ENCODE measurements at places on chromosomes 6 and 20.

DNA sequence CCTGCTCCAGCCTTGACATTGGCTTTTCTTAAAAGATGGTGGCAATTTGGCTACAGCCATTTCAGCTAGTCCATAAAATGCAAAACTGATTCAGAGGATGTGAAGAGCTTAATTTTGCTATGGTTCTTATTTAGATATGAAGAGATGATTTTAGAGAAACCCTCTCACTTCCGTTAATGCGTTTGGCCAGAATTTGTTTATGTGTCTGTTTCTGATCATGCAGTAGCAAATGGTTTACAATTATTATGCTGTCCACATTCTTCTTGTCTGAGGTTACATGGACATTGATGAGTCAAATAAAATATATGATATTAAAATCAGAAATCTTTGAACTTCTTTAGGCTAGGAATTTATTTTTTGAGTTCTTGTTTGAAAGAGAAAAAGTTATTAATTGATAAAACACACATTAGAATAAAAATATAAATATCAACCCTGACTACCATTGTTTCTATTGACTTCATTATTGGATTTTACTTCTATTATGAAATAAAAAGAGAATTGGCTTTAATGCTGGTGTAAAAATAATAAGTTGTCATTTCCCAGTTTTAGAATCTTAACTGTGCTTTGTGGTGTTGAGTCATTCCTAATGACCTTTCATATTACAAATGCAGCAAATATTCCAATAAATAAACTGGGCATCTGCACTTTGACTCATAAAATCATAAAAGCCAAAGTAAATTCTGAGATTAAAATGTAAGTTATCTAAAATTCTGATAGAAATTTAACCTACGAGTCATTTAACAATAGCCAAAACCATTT is 1286.0 kb upstream of the GJE1 start:
- H3K4me1 ChIP-seq = no peaks in the 10 kb centered on the region
- H3K27ac ChIP-seq = no peak overlapping the region
- no peak for DNase-seq
- H3K27me3 ChIP-seq = no peaks in the 10 kb centered on the region

- H3K36me3 ChIP-seq = no peaks in the 10 kb centered on the region
- no peak overlapping the region for H3K4me3 ChIP-seq
- H3K27ac ChIP-seq = no peak overlapping the region
- peaks cover 33% of the 10 kb centered on the region for H3K4me1 ChIP-seq
Measured at GRCh38 chr20:50792708-50793574, 1.9 kb upstream of the BCAS4 start.

DNA sequence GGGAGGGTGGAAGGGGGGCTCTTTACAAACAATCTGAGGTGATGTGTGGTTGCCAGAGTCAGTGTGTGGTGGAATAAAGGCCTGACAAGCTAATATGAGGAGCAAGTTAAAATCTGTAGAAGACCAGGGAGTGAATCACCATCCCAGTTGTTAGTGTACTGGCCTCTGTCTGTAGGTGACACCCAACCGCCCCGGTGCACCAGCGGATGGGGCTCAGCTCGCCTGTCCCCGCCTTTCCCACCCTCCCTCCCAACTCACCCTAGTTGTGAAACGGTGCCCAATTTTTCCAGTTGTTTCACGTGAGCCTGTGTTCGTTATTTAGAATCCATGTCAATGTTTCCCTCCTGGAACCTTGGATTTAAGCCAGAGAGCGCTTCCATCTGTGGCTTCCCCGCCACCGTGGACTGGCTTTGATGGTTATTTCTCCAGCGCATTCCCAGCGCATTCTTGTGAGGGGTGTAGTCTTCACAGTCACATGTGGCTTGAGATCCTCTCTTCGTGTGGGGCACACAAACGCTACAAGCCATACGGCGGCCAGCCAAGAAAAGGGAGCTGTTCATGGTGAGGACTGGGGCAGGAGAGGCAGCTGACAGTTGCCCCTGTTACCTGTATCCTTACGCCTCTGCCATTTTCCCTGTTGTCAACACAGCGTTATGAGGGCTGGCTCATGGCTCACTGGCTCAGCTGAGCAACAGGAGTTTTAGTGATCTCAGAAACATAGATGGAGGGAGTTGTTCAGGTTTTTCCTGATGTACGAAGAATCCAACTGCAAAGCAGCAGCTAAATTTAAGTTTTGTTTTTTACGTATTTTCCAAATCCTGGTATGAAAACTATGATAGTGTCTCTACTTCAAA is 137.6 kb downstream of the ZDHHC14 start:
- H3K36me3 ChIP-seq = no peaks in the 10 kb centered on the region
- H3K4me1 ChIP-seq = no peaks in the 10 kb centered on the region
- H3K27ac ChIP-seq = no peak overlapping the region
- H3K4me3 ChIP-seq = no peak overlapping the region
- no peak for DNase-seq

DNA sequence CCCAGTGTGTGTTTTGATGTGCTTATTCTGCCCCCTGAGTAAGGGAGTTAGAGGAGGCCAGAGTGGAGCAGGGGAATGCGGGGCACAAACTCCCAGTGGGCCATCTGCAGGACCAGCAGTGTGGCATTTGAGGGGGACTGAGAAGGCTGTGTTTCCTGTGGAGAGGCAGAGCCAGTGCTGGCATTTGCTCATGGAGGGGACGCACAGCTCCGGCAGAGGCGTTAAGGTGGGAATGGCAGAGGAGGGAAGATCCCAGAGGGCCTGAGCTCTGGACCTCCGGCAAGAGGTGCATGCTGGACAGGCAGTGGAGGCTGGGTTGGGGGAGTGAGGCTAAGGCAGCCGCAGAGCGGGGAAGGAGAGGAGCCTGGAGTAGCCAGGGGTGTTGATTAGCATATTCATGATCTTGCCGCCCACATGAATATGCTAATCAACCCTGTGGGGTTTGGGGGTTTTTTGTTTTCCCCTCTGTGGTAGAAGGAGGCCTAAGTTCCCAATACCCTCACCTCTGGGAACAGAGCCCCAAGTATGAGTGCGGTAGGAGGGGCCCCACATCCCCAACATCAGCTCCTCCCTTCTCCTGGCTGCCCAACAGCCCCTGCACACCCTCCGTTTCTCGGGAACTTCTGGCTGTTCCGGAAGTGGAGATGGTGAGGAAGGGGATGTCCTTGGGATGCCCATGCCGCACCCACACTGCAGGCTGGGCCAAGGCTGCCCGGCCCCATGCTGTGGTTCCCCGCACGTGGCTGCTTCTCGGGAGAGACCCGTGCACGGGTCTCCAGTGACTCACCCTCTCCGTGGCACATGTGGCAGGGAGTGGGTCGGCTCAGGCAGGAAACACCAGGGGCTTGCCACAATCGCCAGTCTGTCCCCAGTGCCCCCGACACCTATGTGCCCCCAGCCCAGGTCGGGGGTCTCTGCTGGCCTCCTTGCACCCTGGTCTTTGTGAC is 33.8 kb downstream of the DLGAP4 start:
- no peaks in the 10 kb centered on the region for H3K4me1 ChIP-seq
- H3K27me3 ChIP-seq = no peaks in the 10 kb centered on the region
- no peaks in the 10 kb centered on the region for H3K36me3 ChIP-seq
- H3K4me3 ChIP-seq = no peak overlapping the region
- no peak for DNase-seq
- H3K27ac ChIP-seq = no peak overlapping the region

DNA sequence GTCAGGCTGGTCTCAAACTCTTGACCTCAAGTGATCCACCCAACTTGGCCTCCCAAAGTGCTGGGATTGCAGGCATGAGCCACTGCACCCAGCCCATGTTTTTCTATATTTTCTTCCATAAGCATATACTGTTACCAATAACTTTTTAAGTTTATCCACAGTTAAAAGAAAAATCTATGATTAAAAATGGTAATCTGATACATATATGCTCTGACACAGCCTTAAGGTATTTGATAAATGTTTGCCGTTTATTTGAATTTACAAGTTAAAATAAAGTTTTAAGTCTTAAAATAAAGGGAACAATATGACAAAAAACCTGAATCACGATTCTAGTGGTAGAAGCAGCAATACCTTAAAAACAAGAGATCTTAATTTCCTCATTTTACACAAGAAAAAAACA is 5.2 kb downstream of the STK38 start:
- H3K4me1 ChIP-seq = peaks cover 66% of the 10 kb centered on the region
- H3K27ac ChIP-seq = no peak overlapping the region
- no peaks in the 10 kb centered on the region for H3K36me3 ChIP-seq
- H3K4me3 ChIP-seq = no peak overlapping the region

DNA sequence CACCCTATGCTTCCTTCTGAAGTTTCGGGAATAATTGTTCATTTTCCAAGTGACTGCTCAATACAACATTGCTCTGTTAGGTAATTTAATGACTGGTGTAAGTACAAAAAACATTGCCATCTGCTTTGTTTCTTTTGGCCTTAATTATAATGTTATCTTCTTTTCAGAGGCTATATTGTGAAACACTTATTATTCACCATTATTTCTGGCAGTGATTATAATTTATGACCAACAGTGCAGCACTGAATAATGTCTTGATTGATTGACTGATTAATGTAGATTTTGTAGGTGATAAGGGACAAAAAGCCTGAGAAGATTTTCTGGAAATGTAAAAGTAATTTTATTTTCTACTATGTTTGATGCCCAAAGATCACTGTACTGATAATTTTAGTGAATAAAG is 377.7 kb downstream of the PLCB1 start:
- no peak overlapping the region for H3K4me3 ChIP-seq
- no peaks in the 10 kb centered on the region for H3K36me3 ChIP-seq
- H3K27ac ChIP-seq = no peak overlapping the region
- H3K4me1 ChIP-seq = no peaks in the 10 kb centered on the region

DNA sequence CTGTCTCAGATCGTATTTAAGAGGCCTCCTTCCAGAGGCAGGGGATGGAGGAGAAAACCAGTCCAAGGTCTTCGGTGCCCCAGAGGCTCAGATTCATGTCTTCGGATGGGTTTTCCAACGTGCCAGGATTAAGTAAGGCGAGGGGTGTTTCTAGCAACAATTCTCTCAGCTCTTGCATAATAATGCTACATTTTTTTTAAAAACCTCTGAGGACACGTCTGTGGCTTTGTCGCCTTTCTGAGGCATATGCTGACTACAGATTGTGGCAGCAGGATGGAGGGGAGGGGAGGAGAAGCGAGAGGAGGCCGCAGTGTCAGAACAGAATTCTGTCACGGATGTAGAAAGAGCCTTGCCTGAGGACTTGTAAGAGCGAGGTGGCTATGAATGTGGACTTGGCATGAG is 17.7 kb upstream of the CCDC167 start:
- no peaks in the 10 kb centered on the region for H3K36me3 ChIP-seq
- peaks cover 70% of the 10 kb centered on the region for H3K27me3 ChIP-seq
- H3K4me3 ChIP-seq = no peak overlapping the region
- no peak for DNase-seq
- peaks cover 11% of the 10 kb centered on the region for H3K4me1 ChIP-seq

GRCh38 chr20:41499064-41499463 is 119.1 kb downstream of the CHD6 start:
- no peak overlapping the region for H3K27ac ChIP-seq
- H3K36me3 ChIP-seq = no peaks in the 10 kb centered on the region
- H3K4me3 ChIP-seq = no peak overlapping the region
- no peaks in the 10 kb centered on the region for H3K27me3 ChIP-seq

Measured in left lung (tissue), 14 donors.